ENCODE measurements at places on chromosomes 7 and 10. TPM values are rescaled to one million over a fixed set of nuclear protein-coding genes. Genes with fewer than 3 reads are reported as not detected.
A peak's percentile ranks its signal among the peaks of the same experiment; 100 is the strongest.

DNA sequence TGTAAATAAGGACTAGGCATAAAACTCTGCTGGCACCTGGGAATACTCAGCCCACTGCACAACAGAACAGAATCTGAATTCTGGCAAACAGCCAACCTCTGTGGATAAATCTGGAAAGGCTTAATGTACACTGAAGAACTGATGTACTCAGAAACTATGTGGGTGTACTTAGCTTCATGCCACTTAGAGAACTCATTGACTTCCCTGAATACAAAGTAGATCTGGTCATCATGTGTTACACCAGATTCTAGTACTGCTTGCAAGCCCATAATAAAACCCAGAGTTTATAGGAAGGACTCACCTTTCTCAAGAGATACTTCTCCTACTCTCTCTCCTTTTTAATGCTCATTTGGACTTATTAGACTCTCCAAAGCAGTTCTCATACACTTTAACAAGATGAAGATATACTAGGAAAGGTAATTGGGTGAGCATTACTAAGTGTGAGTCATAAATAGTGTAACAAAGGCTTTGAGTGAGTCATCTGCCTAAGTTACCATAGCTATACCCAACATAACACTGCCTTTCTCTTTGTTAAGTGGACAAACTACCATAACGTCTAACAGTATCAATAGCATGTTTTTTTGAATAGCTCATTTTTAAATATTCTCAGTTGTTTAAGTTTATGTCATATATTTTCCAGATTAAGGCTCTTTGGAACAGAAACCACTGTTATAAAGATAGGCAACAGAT, 309.1 kb downstream of the MDFIC start:
- no peak for DNase-seq

DNA sequence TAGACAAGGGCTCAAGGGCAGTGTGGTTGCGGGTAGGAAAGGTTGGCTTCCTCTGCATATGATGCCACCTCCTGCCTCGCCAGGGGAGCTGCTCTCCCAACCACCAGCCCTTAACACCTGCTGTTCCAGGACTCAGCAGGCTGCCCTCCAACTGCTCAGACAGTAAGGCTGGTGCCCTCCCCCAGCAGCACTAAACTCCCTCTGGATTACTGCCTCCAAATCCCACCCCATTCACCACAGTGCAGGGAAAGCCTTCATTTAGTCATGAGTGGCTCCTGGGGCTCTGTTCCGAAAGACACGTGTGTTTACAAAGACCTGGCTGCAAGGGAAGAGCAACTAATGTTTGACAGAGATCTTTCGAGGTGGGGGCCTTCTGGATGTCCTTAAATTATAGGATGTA, 437.2 kb upstream of the MKI67 start:
- no peak for DNase-seq

- no peak for DNase-seq
Measured at GRCh38 chr7:98777051-98777450, 92.8 kb downstream of the TMEM130 start.

DNA sequence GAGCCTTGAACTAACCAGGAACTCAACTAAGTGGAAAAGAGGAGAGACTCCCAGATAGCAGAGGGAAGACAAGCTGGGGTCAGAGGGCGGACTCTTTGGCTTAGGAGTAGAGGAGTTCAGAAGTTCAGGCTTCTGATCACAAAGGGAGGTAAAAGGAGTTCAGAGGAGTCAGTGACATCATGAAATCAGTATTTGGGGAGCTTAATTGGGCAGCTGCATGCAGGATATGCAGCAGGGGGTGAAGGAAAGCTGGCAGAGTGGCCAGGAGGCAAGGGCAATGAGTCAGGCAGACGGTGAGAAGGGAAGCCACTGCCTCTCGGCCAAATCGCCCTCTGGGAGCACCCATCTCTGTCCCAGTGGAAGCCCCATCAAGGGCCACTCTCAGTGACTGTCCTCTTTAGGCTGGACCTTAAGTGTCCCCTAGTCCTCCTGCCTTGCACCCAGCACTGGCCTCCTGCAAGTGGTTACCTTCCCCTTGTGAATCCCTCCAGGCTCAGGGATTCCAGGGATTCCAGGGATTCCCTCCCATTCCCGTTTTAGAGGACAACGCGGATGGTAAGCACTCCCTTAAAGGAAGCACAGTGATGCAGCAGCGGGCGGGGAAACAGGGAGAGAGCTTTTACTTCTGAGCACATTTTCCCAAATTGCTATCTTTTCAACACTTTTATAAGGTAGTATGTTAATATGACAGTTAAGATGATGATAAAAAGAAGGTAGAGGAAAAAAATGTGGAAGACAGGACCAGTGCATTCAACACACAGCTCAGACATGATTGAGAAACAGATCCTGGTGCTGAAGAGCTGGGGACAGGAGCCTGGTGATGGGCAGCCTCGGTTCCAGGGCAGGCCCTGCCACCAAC, 72.6 kb downstream of the KCNMA1 start:
- DNase-seq, result no peak

GRCh38 chr10:92110039-92110794, 180.7 kb downstream of the CPEB3 start:
- no peak for DNase-seq

- DNase-seq, result no peak
Measured at GRCh38 chr7:30173058-30173897, 38.5 kb downstream of the MTURN start.

DNA sequence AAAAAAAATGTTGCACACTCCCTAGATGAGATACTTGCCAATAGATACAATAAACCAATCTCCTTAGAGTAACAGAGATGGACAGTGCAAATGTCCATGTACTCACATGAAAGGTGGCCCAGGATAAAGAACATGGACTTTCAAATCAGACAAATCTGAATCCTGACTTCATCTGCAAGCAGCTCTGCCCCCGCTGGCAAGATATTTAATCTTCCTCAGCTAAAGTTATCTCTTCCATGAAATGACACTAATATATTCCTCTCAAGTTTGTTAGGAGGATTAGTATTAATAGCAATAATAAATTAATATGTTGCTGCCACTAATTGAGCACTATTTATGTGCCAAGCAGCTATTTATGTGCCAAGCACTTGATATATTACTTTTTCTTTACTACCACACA, 148.6 kb upstream of the YAE1 start:
- DNase-seq, result no peak

DNA sequence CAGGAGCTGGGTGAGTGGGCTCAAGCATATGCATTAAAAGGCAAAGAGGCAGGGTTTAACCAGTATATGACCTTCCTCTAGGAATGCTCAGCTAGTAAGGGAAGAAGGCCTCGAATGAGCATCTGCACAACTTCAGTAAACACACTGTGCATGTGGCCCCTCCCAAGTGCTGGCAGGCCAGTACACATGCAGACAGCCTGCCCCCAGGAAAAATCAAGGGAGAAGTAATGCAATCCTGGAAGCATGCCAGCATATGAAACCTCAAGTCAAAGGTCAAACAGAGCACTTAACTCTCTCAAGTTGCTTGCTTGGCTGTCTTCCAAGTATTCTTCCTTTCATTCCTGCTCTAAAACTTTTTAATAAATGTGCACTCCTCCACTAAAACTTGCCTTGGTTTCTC, 208.4 kb downstream of the ACTR3B start:
- DNase-seq, result no peak

GRCh38 chr10:120458432-120458831, 1.4 kb downstream of the PLPP4 start:
- no peak for DNase-seq

DNA sequence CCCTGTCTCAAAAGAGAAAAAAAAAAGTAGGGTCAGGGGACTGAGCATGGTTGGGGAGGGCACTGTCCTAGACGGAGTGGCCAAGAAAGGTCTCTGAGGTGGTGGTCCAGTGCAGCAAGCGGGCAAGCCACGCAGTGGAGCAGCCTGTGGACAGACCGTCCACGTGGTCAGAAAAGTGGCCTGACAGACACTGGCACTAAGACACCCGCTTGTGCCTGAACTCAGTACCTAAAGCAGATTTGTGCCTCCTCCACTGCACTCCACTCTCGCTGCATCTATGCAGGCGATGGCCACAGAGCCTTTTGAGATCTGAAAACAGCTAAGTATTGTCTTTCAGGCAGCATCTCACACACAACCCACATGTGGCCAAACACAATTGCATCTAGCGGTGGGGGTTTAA, 8.8 kb downstream of the ASB10 start:
- no peak for DNase-seq

- no peak for DNase-seq
Measured at GRCh38 chr7:5214641-5215040, 24.6 kb downstream of the WIPI2 start.

DNA sequence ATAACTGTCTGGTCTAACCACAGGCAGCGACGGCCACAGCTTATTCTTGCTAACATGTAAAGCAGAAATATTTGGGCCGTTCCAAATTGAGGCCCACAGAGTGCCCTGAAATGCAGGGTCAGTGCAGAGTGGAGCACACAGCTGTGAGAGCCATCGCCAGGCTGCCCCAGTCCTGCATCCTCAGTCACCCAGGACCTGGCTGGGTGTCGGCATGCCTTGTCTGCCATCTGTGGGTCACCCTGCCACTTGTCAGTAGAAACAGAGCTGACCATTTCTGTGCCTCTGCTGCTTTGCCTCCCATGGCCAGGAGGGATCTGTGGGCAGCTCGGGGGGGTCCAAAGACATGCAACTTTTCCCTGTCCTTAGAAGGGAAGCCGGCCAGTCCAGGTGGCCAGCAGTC, 57.3 kb upstream of the BTBD16 start:
- DNase-seq, result no peak

GRCh38 chr10:49768731-49769130, 6.6 kb upstream of the OGDHL start:
- DNase-seq, result no peak

DNA sequence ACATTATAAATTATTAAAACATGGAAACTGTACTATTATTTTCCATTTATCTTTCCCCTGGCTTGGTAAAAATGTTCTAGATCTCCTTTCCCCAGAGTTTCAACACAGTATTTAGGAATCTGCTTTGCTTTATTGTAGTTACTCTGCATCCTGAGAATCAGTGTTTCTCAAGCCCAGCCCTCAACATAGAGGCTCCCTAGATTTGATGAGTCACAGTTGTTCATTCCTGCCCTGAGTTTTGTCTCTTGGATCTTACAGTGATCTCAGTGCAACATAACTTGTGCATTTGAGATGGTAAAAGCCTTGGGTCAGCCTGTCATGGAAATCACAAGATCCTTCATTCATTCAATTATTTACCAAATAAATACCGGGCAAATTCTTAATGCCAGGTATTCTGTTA, 63.0 kb downstream of the VAX1 start:
- DNase-seq, result no peak

- DNase-seq, result no peak
Measured at GRCh38 chr7:119936836-119937235, 336.1 kb upstream of the KCND2 start.

DNA sequence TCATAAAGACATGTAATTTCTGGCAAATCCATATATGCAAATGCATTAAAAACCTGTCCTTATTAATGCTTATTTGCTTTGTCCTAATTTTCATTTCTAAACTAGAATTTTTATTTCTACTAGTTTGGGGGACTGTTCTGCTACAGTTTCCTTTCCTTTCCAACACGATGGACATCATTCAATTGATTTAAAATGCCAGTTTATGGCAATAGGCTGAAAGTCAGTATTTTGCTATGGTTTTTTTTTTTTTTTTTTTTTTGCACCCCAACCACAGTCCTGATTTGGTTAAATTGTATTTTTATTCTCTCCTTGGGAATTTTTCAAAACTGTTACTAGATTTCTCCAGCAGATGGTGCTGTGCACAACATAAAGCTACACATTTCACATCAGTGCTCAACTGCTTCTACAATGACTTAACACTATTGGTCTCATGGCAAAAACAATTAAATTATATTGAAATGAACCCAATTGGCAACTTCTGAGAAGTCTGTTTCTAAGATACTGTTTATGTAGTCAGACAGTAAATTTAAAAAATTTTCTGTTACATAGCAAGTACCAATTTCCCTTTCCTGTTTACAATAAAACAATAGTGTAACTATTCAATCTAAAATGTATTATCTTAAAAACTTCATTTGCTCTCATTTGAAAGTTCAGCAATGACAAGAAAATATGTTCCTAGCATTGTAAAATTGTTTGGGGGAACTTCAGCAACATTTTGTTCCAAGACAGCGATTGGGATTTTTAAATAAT, 193.8 kb upstream of the CCDC6 start:
- DNase-seq, result peak; percentile 9

- DNase-seq, result no peak
Measured at GRCh38 chr10:79161557-79161956, 92.8 kb downstream of the ZMIZ1 start.

DNA sequence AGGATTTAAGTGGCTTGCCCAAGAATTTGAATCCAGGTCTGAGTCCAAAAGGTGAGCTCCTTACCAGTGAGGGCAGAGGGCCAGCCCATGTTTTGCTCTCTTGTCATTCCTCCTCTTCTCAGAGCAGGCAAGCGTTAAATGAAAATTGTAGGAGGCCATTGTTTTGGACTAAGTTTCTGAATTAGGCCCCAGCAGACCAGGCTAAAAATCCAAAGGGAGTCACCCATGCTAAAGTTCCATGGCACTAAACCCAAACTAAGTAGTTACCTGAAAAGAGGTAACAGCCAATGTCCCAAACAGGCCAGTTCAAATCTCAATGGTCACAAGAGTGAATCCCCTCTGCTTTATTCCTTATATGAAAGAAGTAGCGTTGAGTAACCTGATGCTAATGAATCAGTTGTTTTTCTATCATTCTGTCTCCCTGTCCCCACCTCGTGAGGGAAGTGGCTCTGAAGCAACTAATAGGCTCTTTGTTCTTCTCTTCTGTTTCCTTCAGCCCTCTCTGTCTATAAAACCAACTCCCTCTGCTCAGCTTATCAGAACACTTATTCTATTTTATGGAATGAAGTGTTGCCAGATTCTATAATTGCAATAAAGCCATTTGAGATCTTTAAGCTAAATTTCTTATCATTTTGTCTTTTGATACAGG, 17.5 kb upstream of the CDH23 start:
- no peak for DNase-seq

DNA sequence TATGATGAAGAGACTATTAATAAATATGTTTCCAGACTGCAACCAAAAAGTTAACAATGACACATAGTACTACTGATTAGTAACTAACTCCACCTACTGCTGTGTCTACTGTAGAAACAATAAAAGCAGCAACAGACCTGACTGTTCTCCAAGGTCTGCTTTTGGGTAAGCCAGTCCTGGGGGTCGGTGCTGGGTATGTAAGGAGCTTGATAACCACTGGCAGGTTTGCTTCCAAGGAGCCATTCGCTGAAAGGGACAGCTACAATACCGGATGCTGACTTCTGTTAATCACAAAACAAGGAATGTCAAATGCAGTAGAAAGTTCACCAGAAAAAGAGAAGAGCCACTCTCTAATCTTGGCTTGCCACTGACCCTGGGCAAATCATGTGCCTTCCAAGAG, 17.7 kb downstream of the NCOA4 start:
- DNase-seq, result no peak

NPSR1 gene
- not detected for total RNA-seq

POLR2J2 gene
- 13.8 TPM for total RNA-seq

SAMD9L gene
- 13.1 TPM for total RNA-seq

KIAA1217 gene
- total RNA-seq, result 1.3 TPM

FOXI2 gene
- total RNA-seq, result not detected

SYT15 gene
- 0.59 TPM for total RNA-seq

SSC4D gene
- total RNA-seq, result 0.68 TPM

CRYGN gene
- total RNA-seq, result 0.16 TPM

AKR1B15 gene
- not detected for total RNA-seq
